Retinal pigment epithelial cell (primary cell): ENCODE measurements at places on chromosomes 1 and 21.

DNA sequence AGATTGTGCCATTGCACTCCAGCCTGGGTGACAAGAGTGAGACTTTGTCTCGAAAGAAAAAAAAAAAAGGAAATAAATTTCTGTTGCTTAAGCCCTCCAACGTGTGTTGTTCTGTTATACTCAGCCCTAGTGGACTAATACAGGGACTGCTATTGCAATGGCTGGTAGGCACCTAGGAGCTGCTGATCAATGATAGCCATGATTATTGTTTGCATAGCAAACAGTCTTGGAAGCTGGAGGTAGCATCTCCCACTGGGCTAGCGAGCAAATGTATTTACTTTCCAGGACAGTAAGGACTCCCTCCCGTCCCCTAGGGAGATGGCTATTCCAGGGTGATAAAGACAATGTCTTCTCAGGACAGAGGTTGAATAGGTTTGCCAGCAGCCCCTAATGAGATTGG lies 13.5 kb upstream of the TNFRSF8 start:
- DNase-seq = no peak

DNA sequence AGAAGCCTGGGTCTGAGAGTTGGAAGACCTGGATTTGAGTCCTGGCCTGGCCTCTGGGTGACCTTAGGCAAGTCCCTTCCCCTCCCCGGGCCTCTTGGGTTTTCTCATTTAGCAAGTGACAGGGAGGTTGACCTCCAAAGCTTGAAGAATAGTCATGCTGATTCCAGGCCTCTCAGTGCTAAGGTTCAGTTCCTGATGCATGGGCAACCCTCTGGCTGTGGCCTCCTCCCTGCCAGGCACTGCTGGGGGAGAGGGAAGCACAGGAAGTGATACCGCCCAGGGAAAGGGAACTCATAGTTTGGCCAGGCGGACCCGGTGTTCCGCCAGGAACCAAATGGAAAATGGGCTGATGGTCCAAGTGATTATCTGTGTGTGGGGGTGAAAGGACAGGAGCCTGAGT lies 23.6 kb upstream of the WASF2 start:
- no peak for DNase-seq

- no peak for DNase-seq
These were observed 160.9 kb downstream of the GABPA start for GRCh38 chr21:25895565-25896205.

DNA sequence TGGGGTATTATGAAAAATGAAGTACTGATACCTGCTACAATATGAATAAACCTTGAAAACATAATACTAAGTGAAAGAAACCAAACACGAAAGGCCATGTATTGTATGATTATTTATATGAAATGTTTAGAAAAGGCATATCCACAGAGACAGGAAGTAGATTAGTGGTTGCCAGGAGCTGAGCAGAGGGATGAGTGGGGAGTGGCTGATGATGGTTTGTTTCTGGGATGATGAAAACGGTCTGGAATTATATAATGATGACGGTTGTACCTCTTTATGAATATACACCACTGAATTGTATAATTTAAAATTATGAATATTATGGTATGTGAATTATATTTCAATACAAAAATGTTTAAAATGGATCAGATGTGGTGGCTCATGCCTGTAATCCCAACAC lies 63.8 kb upstream of the MPC2 start:
- DNase-seq = no peak

DNA sequence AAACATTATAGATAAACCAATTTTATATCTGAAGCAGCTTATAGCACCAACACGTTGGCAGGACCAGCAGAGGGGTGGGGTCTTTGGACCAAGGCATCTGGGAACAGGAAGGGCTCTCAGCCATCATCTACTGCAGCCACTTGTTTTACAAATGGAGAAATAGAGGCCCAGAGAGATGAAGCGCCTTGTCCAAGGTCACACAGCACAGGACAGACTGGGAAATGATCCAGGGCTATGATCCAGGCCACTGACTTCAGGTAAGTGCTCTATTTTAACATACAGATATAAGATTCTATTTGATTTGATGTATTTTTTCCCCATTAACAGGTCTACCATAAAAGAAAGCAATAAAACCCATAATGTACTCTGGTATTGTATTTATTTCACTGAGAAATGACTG lies 16.9 kb downstream of the GADD45A start:
- no peak for DNase-seq

DNA sequence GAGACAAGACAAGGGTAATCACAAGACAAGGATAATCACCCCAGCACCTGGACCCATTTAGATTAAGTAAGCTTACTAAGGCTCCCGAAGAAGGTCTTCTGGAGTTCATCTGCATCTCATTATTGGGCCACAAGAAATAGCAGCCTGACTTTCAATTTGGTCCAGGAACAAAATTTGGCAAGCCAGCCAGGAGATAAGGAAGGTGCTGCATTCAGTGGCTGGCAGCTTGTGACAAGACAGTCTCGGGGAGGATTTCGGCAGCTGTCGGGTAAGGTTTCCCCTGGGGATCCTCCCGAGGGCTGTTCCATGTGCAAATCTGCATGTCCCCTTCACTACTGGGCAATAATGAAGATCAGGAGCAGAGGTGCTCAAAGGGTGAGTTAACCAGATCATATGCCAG lies 195.2 kb downstream of the FCRL5 start:
- no peak for DNase-seq

- no peak for DNase-seq
These were observed 4.2 kb downstream of the LY9 start for GRCh38 chr1:160800142-160800541.

DNA sequence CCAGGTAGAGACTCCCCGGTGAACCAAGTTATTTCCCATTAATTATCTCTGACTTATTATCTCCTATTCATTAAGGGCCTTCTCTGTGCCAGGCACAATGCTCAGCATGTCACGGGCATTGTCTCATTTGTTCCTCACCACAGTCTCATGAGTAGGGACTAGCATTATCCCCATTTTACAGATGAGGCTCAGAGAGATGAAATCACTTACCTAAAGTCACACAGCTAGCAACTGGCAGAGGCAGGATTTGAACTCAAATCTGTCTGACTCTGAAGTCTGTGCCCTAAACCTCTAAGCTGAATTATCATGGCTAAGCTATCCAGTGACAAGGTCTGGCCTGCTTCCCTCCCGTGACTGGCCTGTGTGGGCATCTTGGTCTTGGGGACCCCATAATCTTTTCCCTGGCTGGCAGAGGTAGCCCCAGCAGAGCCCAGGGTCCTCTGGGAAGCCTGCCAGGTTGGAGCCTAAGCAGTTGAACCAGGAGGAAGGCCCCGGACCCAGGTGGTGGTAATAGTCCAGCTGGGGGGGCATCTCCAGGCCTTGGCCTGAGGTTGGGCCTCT lies 4.5 kb downstream of the MAP7D1 start:
- no peak for DNase-seq

GRCh38 chr1:162204129-162204822 lies 134.8 kb downstream of the NOS1AP start:
- DNase-seq = no peak

DNA sequence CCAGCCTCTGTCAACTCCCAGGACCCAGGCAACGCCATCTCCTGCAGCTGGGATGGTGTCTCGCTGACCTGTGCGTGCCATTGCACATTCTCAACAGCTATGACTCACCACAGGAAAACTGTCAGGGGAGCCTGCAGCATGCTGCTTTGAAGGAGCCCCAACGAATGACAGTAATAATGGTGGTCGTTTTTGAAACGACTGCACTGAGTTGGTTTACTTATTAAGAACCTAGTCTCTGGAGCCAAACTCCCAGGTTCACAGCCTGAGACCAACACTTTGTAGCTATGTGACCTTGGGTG lies 21.6 kb downstream of the TCEA3 start:
- peak; percentile 41 for DNase-seq

- no peak for DNase-seq
These were observed 79.7 kb downstream of the ZNF326 start for GRCh38 chr1:90074566-90074965.

DNA sequence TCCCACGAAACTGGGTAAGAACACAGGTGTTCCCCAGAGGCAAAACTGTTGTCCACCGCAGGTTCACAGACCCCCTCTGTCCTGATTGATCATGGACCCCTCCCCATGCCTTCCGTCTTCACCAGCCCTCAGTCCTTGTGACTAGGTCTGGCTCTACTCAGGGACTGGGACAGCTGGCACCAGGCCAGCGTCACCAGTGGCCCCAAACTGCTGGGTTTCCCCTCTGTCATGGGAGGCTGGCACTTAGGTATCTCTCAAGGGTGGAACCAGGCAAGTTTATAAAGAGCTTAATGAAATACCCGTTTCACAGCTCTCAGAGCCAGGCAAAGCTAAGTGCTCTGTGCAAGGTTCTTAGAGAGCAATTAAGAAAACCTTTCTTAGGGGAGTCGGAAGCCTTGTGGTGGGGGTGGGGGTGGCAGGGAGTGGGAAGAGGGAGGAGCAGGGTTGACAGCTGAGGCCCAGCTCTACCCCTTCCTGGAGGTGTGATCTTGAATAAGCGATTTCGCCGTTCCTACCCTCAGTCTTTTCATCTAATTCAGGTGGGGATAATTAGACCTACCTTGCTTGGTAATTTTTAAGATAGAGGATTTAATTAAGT lies 35.0 kb upstream of the IFNLR1 start:
- no peak for DNase-seq

- DNase-seq = no peak
These were observed 49.1 kb upstream of the DMRTB1 start for GRCh38 chr1:53410100-53410541.

- no peak for DNase-seq
These were observed 131.7 kb downstream of the TMEM53 start for GRCh38 chr1:44542420-44543063.
